ENCODE measurements at places on chromosomes 4 and X.

DNA sequence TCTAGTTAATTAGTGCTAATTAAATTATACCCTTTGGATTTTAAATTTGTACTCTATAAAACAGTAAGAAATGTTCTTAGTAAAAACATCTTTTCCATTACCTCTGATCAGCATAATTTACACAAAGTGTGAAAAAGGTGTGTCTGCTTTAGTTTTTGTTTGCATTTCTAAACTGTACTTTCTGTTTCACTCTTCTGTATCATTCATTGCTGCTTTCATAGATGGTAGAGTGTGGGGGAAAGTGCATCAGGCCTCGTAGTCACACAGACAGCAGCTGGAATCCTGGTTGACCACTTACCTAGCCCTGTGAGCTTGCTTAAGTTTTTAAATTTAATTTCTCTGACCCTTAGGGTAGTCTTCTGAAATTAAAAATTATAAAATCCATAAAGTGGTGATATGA is 275.4 kb upstream of the PITX2 start:
- no peak for DNase-seq

- no peak for DNase-seq
Measured at GRCh38 chr4:32207456-32207855, 1487.3 kb downstream of the PCDH7 start.

GRCh38 chr4:163113921-163114713 is 52.6 kb downstream of the NAF1 start:
- no peak for DNase-seq

DNA sequence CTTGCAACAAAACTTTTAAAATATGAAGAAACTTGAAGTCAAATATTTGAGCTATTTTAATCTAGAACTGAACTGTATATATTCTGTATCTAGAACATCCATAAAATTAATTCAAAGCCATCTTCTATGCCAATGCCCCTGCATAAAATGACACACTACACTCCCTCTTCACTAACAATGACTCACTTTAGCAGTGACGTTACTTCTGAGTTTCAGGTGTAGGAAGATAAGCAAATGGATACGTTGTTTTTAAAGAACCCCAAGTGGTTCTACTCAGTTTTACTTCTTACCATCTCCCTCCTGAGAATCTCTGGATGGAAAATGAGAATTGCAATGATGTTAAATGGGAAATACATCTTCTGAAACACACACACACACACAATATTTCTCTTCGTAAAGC is 45.2 kb downstream of the CXXC4 start:
- DNase-seq, result no peak

GRCh38 chrX:77743720-77744119 is 42.3 kb downstream of the ATRX start:
- peak; percentile 3 for DNase-seq

DNA sequence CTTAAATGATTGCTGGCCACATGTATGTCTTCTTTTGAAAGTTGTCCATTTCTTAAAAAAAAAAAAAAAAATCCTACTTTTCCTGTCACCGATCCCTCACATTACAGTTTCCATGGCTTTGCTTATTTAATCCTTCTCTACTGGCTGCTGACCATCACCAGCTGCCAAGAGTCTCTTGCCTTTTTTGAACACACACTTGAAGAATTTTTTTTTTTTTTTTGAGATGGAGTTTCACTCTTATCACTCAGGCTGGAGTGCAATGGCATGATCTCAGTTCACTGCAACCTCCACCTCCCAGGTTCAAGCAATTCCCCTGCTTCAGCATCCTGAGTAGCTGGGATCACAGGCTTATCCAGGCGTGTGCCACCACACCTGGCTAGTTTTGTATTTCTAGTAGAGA is 134.0 kb downstream of the ANXA5 start:
- DNase-seq, result no peak

DNA sequence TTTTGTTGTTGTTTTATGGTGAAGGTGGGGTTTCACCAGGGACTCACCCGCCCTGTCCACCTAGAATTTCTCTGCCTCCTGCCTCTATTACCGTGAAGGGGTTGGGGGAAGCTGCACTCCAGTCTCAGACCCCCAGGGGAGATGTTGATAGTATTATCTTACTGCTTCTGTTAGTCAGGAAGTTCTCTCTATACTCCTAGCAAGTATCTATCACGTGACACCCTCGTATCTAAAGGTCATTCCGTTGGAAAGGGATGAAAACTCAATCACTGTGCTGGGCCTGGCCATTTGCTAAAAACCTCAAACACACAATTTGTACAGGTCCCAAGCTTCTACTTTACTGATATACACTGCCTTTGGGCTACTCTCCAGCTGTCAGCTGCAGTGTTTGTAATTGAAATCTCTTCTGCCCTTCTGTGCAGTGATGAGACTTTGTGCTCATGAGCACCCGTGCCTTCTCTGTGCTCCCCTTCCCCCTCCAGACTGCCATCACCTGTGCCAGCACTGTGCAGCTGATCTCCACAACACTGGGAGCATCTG is 188.5 kb upstream of the ANXA3 start:
- DNase-seq, result no peak

- DNase-seq, result no peak
Measured at GRCh38 chr4:26729547-26729946, 131.1 kb upstream of the STIM2 start.

DNA sequence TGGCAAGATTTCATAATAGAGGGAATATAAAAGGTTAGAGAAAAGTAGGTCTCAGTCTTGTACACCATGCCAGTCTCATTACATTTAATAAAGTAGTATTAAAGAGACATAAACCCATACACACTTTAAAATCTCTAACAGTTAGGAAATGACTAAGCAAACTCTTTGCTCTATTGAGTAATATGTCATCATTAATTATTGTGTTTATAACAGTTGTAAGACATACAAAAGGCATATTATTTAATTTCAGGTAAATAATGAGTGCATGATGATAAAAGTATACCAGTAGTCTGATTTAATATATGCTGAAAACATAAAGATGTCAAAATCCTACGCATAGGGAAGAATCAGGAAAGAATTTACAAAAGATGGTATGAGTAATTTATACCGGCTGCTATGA is 31.0 kb upstream of the FGG start:
- no peak for DNase-seq

- DNase-seq, result no peak
Measured at GRCh38 chr4:4491396-4491893, 50.4 kb downstream of the STX18 start.

- no peak for DNase-seq
Measured at GRCh38 chr4:123406872-123407271, 10.3 kb downstream of the SPRY1 start.
